H4 (cell line): ENCODE measurements at places on chromosomes 4 and X.

- DNase-seq: no peak
Measured at GRCh38 chrX:17721715-17722114, 15.6 kb upstream of the SCML1 start.

GRCh38 chrX:153814591-153815315, 15.6 kb downstream of the PDZD4 start:
- DNase-seq: no peak

GRCh38 chr4:6199422-6199921, 877 bp downstream of the JAKMIP1 start:
- no peak for DNase-seq

GRCh38 chrX:34130501-34130900, 1.6 kb downstream of the FAM47A start:
- DNase-seq: no peak

DNA sequence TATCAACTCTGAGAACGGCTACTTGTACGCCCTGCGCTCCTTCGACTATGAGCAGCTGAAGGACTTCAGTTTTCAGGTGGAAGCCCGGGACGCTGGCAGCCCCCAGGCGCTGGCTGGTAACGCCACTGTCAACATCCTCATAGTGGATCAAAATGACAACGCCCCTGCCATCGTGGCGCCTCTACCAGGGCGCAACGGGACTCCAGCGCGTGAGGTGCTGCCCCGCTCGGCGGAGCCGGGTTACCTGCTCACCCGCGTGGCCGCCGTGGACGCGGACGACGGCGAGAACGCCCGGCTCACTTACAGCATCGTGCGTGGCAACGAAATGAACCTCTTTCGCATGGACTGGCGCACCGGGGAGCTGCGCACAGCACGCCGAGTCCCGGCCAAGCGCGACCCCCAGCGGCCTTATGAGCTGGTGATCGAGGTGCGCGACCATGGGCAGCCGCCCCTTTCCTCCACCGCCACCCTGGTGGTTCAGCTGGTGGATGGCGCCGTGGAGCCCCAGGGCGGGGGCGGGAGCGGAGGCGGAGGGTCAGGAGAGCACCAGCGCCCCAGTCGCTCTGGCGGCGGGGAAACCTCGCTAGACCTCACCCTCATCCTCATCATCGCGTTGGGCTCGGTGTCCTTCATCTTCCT, 2.7 kb downstream of the PCDH10 start:
- peak; percentile 21 for DNase-seq

GRCh38 chr4:156665780-156666366, 305.7 kb downstream of the PDGFC start:
- no peak for DNase-seq

- DNase-seq: no peak
Measured at GRCh38 chr4:26731351-26732035, 129.1 kb upstream of the STIM2 start.

DNA sequence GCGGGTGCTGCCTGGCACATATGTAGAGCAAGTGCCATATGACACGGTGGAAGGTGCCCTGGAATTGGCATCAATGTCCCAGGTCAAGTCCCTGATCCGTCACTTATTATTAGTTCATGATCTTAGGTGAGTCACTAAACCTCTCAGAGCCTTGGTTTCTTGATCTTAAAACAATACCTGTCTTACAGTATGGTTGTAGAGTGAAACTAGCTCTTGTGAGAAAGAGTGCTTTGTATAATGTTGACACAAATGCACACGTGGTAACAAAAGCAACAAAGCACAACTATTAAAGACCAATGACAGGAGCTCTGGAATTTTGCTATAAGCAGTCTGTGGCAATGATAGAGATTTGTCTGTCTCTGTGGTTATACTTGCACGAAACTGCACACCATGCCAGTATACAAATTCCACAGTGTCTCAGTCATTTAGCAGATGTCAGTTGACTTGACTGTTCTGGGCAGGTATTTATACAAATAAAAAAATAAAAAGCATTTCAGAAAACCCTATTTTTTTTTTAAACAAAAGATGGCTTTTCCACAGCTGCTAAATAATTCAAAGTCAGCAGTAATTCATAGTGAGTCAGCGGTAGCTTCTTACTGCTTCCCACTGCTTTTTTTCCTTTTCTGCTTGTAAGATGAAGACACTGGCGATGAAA, 19.7 kb upstream of the ACSL1 start:
- peak; percentile 91 for DNase-seq
